Activated CD4-positive, alpha-beta T cell treated with anti-CD3 and anti-CD28 coated beads for 36 hours (primary cell): ENCODE measurements at places on chromosomes 6 and 20. TPM values are rescaled to one million over a fixed set of nuclear protein-coding genes. Genes with fewer than 3 reads are reported as not detected.
A peak's percentile ranks its signal among the peaks of the same experiment; 100 is the strongest.

The PNLDC1 gene
- total RNA-seq, result 0.11 TPM

DNA sequence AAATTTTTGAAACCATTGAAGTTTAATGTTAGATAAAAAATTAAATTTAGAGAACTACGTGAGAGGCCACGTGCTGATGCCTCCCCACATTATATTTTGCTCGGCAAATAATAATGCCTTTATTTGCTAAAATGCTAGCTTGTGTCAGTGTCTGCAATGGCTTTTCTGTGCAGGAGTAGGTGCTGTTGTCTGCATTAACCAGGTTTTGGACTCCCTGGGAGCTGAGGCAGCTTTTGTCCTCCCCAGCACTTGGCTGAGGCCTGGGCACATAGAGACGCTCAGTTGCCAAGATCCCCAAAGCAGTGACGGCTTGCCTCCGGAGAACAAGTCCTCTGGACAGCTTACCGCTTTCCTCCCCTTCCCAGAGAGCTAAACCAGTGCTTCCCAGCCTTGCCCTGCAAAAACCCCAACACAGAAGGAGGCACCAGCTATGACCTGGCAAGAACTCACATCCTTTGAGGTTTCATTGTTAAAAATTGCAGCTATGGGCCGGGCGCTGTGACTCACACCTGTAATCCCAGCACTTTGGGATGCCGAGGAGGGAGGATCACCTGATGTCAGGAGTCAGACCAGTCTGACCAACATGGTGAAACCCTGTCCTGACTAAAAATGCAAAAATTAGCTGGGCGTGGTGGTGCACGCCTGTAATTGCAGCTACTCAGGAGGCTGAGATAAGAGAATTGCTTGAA is 59.9 kb downstream of the KAT14 start:
- peaks cover 8% of the 10 kb centered on the region for H3K36me3 ChIP-seq
- H3K4me3 ChIP-seq, result no peak overlapping the region
- no peaks in the 10 kb centered on the region for H3K4me1 ChIP-seq
- no peaks in the 10 kb centered on the region for H3K27me3 ChIP-seq

DNA sequence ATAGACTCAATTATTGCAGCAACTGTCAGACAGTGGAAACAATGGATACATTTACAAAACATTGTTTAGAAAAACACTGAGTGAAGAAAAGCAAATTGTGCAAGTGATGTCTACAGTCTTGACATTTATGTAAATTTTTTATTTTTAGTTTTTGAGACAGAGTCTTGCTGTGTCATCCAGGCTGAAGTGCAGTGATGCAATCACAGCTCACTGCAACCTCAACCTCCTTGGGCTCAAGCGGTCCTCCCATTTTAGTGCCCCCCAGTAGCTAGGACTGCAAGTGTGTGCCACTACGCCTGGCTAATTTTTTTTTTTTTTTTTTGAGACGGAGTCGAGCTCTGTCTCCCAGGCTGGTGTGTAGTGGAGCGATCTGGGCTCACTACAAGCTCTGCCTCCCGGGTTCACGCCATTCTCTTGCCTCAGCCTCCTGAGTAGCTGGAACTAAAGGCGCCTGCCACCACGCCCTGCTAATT is 9.7 kb downstream of the CNBD2 start:
- no peaks in the 10 kb centered on the region for H3K36me3 ChIP-seq
- DNase-seq, result no peak
- no peaks in the 10 kb centered on the region for H3K4me1 ChIP-seq

- no peak overlapping the region for H3K27ac ChIP-seq
- peaks cover 61% of the 10 kb centered on the region for H3K27me3 ChIP-seq
- H3K36me3 ChIP-seq, result peaks cover 3% of the 10 kb centered on the region
- H3K4me3 ChIP-seq, result no peak overlapping the region
- peaks cover 15% of the 10 kb centered on the region for H3K4me1 ChIP-seq
- DNase-seq, result peak; percentile 5
Observed at GRCh38 chr6:104955927-104956730, 778 bp upstream of the LIN28B start.

DNA sequence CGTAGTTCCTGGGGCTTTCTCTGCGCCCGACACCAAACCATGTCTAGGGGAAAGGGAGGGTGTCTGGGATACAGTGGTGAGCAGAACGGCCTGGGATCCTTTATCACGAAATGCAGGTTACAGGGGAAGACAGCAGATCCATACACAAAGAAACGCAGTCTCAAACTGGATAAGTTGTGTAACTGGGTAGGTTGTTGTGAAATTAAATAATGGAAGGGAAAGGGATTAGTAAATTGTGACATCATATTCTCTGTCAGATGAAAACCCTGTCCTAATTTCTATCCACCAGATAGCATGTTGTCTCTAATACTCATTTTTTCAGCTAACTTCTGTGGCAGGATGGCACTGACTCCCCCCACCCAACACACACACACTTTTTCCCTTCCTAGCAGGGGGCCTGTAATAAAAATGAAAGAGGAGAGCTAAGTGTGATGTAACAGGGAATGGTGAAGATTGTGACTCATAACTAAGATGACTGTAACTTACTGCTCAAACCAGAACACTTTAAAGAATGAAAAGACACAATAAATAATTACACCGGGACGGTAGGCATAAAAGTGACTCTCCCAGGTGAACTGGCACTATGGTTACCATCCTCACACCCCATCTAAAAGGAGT is 769 bp upstream of the TRPC4AP start:
- DNase-seq, result peak; percentile 66
- peak overlapping the region; percentile 100 for H3K27ac ChIP-seq
- peaks cover 12% of the 10 kb centered on the region for H3K36me3 ChIP-seq
- peaks cover 45% of the 10 kb centered on the region for H3K4me1 ChIP-seq
- no peaks in the 10 kb centered on the region for H3K27me3 ChIP-seq

- H3K36me3 ChIP-seq, result no peaks in the 10 kb centered on the region
- peaks cover 3% of the 10 kb centered on the region for H3K27me3 ChIP-seq
- no peak overlapping the region for H3K4me3 ChIP-seq
- no peaks in the 10 kb centered on the region for H3K4me1 ChIP-seq
- no peak overlapping the region for H3K27ac ChIP-seq
Observed at GRCh38 chr6:150366118-150366778, 2.6 kb upstream of the IYD start.

GRCh38 chr6:9606435-9607134 is 808.3 kb downstream of the TFAP2A start:
- H3K4me3 ChIP-seq, result no peak overlapping the region
- H3K27ac ChIP-seq, result no peak overlapping the region
- no peak for DNase-seq
- no peaks in the 10 kb centered on the region for H3K27me3 ChIP-seq

The ENPP5 gene
- total RNA-seq, result 0.23 TPM

DNA sequence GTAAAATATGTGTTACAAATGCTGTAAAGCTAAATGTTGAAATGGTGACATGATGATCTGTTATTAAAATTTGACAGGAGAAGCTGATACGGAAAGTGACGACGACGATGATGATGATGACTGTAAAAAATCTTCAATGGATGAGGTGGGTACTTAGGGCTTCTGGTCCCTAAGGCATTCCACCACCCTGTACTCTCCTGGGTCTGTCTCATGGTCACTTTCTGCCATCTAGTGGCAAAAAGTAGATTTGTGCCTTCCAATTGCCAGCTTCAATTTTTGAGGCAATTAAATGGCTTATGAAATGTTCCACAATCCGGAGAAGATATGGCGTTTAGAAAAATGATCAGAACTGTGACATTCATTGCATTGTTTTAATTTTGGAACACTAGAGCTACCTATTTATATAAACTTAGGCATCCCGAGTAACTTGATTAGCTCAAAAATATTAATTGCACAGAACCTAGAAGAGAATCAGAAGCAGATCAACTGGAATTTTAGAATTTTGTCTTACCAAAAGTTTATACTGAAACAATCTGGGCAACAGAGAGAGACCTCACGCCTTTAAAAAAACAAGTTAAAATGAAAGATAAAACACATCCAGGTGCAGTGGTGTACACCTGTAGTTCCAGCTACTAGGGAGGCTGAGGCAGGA is 346.5 kb upstream of the PLCB4 start:
- no peak overlapping the region for H3K4me3 ChIP-seq
- no peaks in the 10 kb centered on the region for H3K4me1 ChIP-seq
- no peaks in the 10 kb centered on the region for H3K36me3 ChIP-seq
- peak; percentile 19 for DNase-seq
- H3K27ac ChIP-seq, result no peak overlapping the region

DNA sequence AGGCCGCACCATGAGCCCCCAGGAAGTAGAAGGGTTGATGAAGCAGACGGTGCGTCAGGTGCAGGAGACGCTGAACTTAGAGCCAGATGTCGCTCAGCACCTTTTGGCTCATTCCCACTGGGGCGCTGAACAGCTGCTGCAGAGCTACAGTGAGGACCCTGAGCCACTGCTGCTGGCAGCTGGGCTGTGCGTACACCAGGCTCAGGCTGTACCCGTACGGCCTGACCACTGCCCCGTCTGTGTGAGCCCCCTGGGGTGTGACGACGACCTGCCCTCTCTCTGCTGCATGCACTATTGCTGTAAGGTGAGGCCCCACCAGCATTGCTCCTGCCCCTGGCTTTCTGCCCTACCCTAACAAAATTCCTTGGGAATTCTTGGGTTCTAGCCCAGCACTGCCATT is 13.1 kb downstream of the DNPH1 start:
- DNase-seq, result no peak
- no peak overlapping the region for H3K4me3 ChIP-seq

The COL19A1 gene
- not detected for total RNA-seq

The LCA5 gene
- total RNA-seq, result 0.32 TPM

- H3K4me3 ChIP-seq, result no peak overlapping the region
- H3K27me3 ChIP-seq, result peaks cover 3% of the 10 kb centered on the region
- H3K36me3 ChIP-seq, result no peaks in the 10 kb centered on the region
- H3K4me1 ChIP-seq, result no peaks in the 10 kb centered on the region
- DNase-seq, result no peak
- no peak overlapping the region for H3K27ac ChIP-seq
Observed at GRCh38 chr6:140653972-140654371, 1279.5 kb upstream of the CITED2 start.

The SLC22A1 gene
- total RNA-seq, result 0.78 TPM

DNA sequence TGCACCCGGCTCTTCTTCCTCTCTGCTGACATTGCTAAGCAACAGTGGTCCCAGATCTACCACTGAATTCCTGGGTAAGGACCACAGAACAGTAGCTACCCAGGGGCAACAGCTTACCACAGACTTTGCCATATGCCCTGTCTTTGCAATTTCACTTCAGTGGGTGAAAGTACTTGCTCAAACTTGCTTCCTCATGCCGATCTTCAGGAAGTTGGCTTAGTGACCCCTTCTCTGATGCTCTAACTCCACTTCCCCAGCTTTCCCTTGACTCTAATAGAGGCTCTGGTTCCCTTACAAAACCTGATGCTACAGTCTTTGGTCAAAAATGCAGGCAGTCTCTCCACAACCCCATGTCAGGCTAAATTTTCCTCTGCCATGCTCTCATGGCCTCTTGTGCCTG is 3.3 kb upstream of the TAAR5 start:
- H3K36me3 ChIP-seq, result no peaks in the 10 kb centered on the region
- H3K27me3 ChIP-seq, result peaks cover 17% of the 10 kb centered on the region
- no peak overlapping the region for H3K4me3 ChIP-seq
- H3K27ac ChIP-seq, result no peak overlapping the region

DNA sequence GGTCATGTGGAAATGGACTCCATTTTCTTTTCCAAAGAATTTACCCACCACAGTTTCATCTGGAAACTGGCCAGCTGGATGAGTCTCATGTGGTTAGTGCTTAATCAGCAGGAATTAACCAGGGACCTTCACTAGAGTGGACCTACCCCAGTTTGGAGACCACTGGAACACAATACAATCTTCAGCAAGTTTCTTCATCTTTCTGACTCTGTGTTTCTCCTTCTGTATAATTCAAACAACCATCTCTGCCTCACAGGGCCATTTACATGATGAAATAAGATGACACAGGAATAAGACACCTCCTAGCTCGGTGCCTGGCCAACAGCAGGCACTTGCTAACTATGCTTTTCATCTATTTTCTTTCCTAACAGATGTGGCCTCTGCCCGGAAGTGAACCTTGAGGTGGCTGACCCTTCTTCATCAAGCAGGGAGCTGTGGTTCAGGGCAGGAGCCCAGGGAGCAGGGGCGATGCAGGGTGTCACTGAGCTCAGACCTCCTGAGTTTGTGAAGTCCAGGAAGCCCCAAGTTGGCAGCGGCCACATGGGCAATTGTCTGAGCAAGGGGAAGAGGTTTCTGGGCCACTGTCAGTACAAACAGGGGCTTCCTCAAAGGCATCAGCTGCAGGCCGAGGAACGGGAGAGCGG is 98.8 kb downstream of the SOD2 start:
- peak overlapping the region; percentile 24 for H3K27ac ChIP-seq
- peaks cover 17% of the 10 kb centered on the region for H3K4me1 ChIP-seq
- no peak overlapping the region for H3K4me3 ChIP-seq
- H3K27me3 ChIP-seq, result peaks cover 2% of the 10 kb centered on the region
- H3K36me3 ChIP-seq, result no peaks in the 10 kb centered on the region

GRCh38 chr20:57598060-57598459 is 22.2 kb downstream of the ZBP1 start:
- DNase-seq, result no peak
- H3K4me3 ChIP-seq, result no peak overlapping the region
- H3K27ac ChIP-seq, result no peak overlapping the region
- peaks cover 3% of the 10 kb centered on the region for H3K27me3 ChIP-seq
- H3K36me3 ChIP-seq, result no peaks in the 10 kb centered on the region

GRCh38 chr6:88184921-88185320 is 18.8 kb upstream of the CNR1 start:
- no peak overlapping the region for H3K27ac ChIP-seq
- H3K36me3 ChIP-seq, result no peaks in the 10 kb centered on the region
- no peaks in the 10 kb centered on the region for H3K4me1 ChIP-seq

- H3K36me3 ChIP-seq, result peaks cover 12% of the 10 kb centered on the region
- H3K4me3 ChIP-seq, result no peak overlapping the region
- peak; percentile 25 for DNase-seq
- no peaks in the 10 kb centered on the region for H3K27me3 ChIP-seq
- peaks cover 33% of the 10 kb centered on the region for H3K4me1 ChIP-seq
- peak overlapping the region; percentile 13 for H3K27ac ChIP-seq
Observed at GRCh38 chr6:24796616-24797290, 2.0 kb downstream of the ARMH2 start.

GRCh38 chr6:8738951-8739350 is 303.6 kb upstream of the SLC35B3 start:
- no peak overlapping the region for H3K27ac ChIP-seq
- peaks cover 9% of the 10 kb centered on the region for H3K4me1 ChIP-seq
- DNase-seq, result no peak
- no peaks in the 10 kb centered on the region for H3K36me3 ChIP-seq
- no peak overlapping the region for H3K4me3 ChIP-seq
- H3K27me3 ChIP-seq, result peaks cover 2% of the 10 kb centered on the region

- H3K36me3 ChIP-seq, result no peaks in the 10 kb centered on the region
- peak overlapping the region; percentile 56 for H3K4me3 ChIP-seq
Observed at GRCh38 chr6:138592749-138593123, 93.4 kb upstream of the NHSL1 start.

- no peaks in the 10 kb centered on the region for H3K27me3 ChIP-seq
- H3K4me1 ChIP-seq, result no peaks in the 10 kb centered on the region
- H3K36me3 ChIP-seq, result no peaks in the 10 kb centered on the region
- H3K4me3 ChIP-seq, result no peak overlapping the region
Observed at GRCh38 chr20:13291157-13291556, 70.1 kb downstream of the ISM1 start.

- no peak overlapping the region for H3K4me3 ChIP-seq
- H3K27me3 ChIP-seq, result no peaks in the 10 kb centered on the region
- no peaks in the 10 kb centered on the region for H3K4me1 ChIP-seq
- H3K36me3 ChIP-seq, result no peaks in the 10 kb centered on the region
- H3K27ac ChIP-seq, result no peak overlapping the region
Observed at GRCh38 chr6:140101367-140101766, 726.9 kb upstream of the CITED2 start.

The LTB gene
- total RNA-seq, result 44.9 TPM
